ENCODE measurements at places on chromosomes 12 and 14. TPM values are rescaled to one million over a fixed set of nuclear protein-coding genes. Genes with fewer than 3 reads are reported as not detected.

The ABCC9 gene
- 6.1 TPM for total RNA-seq

The FOXG1 gene
- not detected for total RNA-seq

The SYT10 gene
- total RNA-seq: not detected

The NOXRED1 gene
- total RNA-seq: not detected

The LBHD2 gene
- total RNA-seq: not detected

The PWP1 gene
- total RNA-seq: 73.2 TPM

The IKZF4 gene
- total RNA-seq: 2.6 TPM

The IL31 gene
- not detected for total RNA-seq

The SYNE3 gene
- 4.6 TPM for total RNA-seq
